ENCODE measurements at places on chromosomes 5 and 9. TPM values are rescaled to one million over a fixed set of nuclear protein-coding genes. Genes with fewer than 3 reads are reported as not detected.
A peak's percentile ranks its signal among the peaks of the same experiment; 100 is the strongest.

GRCh38 chr5:84585218-84585617, 200.5 kb upstream of the EDIL3 start:
- no peak for DNase-seq
- no peak overlapping the region for H3K4me3 ChIP-seq
- H3K36me3 ChIP-seq, result no peaks in the 10 kb centered on the region
- H3K27me3 ChIP-seq, result no peaks in the 10 kb centered on the region
- no peak overlapping the region for H3K27ac ChIP-seq

GRCh38 chr5:73442996-73443627, 5.5 kb downstream of the FOXD1 start:
- peaks cover 3% of the 10 kb centered on the region for H3K4me1 ChIP-seq
- H3K36me3 ChIP-seq, result no peaks in the 10 kb centered on the region
- peaks cover 90% of the 10 kb centered on the region for H3K27me3 ChIP-seq
- no peak for DNase-seq
- no peak overlapping the region for H3K27ac ChIP-seq

Gene DIRAS2
- total RNA-seq, result 0.14 TPM

GRCh38 chr9:130150779-130151382, 21.3 kb upstream of the NCS1 start:
- peaks cover 14% of the 10 kb centered on the region for H3K4me1 ChIP-seq
- no peak for DNase-seq
- no peak overlapping the region for H3K4me3 ChIP-seq
- H3K27me3 ChIP-seq, result no peaks in the 10 kb centered on the region
- peak overlapping the region; percentile 98 for H3K27ac ChIP-seq

- peaks cover 25% of the 10 kb centered on the region for H3K4me1 ChIP-seq
- H3K27ac ChIP-seq, result no peak overlapping the region
- DNase-seq, result no peak
- no peaks in the 10 kb centered on the region for H3K27me3 ChIP-seq
- H3K36me3 ChIP-seq, result no peaks in the 10 kb centered on the region
These were observed 61.2 kb downstream of the MRPS30 start for GRCh38 chr5:44869928-44870327.

GRCh38 chr5:95441636-95442035, 50.5 kb downstream of the FAM81B start:
- no peak overlapping the region for H3K27ac ChIP-seq
- H3K36me3 ChIP-seq, result no peaks in the 10 kb centered on the region
- H3K4me3 ChIP-seq, result no peak overlapping the region
- peaks cover 3% of the 10 kb centered on the region for H3K4me1 ChIP-seq
- no peak for DNase-seq

Gene RASGEF1C
- 0.36 TPM for total RNA-seq

DNA sequence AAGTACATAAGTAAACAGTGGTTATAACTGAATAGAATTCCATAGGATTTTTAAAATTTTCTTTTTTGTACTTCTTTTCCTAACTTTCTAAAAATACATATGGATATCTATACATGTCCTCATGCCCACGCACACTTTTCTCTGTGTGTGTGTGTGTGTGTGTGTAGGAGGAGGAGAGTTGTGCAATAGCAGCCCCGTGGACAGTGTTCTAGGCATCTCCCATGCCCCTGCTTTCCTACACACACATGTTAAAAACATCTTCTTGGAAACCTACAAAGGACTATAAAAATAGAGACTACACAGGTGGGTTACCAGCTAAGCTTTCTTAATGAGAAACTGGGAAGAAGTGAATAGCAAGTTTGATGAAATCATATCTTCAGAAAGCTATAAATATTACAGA, 19.8 kb upstream of the HEXB start:
- no peak for DNase-seq
- H3K36me3 ChIP-seq, result no peaks in the 10 kb centered on the region
- H3K27ac ChIP-seq, result peak overlapping the region; percentile 18
- H3K4me1 ChIP-seq, result peaks cover 17% of the 10 kb centered on the region

Gene PCDH12
- total RNA-seq, result 0.18 TPM

GRCh38 chr9:112059966-112060320, 115.2 kb downstream of the SUSD1 start:
- H3K4me3 ChIP-seq, result no peak overlapping the region
- peak overlapping the region; percentile 9 for H3K27ac ChIP-seq
- no peak for DNase-seq
- peaks cover 9% of the 10 kb centered on the region for H3K4me1 ChIP-seq

GRCh38 chr5:90874066-90874465, 315.5 kb downstream of the ADGRV1 start:
- H3K4me1 ChIP-seq, result peaks cover 23% of the 10 kb centered on the region
- DNase-seq, result no peak

DNA sequence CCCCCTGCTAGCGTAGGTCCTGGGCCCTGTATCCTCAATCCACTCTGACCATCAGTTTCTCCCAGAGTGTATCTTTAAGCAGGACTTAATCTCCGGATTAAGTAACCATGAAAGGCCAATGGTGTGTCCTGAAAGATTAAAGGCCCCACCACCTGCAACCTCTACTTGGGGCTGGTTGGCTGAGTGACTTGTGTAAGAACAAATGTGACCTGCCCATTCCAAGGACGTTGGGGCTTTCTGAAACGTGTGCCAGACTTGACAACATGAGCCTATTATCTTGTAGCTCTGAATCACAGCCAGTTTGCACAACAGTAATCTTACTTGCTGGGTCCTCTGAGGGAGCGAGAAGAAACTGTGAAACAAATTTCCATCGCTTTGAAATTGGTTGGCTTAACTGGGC, 3.1 kb upstream of the PRELID2 start:
- no peak overlapping the region for H3K4me3 ChIP-seq
- H3K27ac ChIP-seq, result no peak overlapping the region
- peaks cover 17% of the 10 kb centered on the region for H3K4me1 ChIP-seq
- no peaks in the 10 kb centered on the region for H3K36me3 ChIP-seq

- no peak overlapping the region for H3K27ac ChIP-seq
- H3K4me3 ChIP-seq, result no peak overlapping the region
- no peak for DNase-seq
- no peaks in the 10 kb centered on the region for H3K27me3 ChIP-seq
- H3K36me3 ChIP-seq, result no peaks in the 10 kb centered on the region
- H3K4me1 ChIP-seq, result peaks cover 17% of the 10 kb centered on the region
These were observed 109.3 kb upstream of the HAND1 start for GRCh38 chr5:154587123-154588026.

Gene GCNT4
- total RNA-seq, result 1.8 TPM

DNA sequence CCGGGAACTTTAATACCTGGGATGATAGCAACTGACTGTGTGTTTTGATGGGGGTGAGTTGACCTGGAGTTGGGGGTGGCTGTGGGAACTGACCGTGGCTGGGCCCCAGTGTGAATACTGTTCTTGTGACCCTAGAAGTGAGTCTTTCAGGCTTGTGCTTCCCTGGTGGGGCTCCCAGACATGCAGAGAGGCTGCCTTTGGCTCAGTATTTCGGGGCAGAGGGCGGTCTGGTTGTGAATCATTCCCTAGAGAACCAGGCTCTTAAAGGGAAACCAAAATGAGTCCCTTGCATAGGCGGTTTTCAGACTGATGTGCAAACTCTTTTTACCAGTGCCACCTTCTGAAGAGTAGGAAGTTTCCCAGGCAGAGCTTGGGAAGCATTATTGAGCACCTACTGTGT, 132.1 kb downstream of the MACROH2A1 start:
- no peak for DNase-seq
- H3K27me3 ChIP-seq, result no peaks in the 10 kb centered on the region
- peak overlapping the region; percentile 94 for H3K27ac ChIP-seq

DNA sequence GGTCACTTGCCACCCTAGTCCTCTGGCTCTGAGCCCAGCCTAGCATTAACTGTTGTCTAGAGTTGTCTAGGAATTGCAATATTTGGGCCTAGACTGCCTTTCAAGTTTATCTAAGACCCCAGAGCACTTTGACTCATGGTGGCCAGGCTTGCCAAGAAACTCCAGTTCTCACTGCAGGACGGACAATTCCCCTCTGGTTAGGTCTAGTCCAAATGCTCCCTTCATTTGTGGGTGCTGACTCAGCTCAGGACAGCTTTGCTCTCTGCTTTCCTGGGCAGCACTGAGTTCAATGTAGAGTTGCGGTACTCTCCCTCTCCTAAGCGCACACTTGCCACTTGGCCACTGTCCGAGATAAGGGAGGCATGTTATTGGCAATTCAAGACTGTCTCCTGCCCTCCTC, 619.4 kb downstream of the TLE1 start:
- H3K4me3 ChIP-seq, result no peak overlapping the region
- no peak for DNase-seq
- peaks cover 13% of the 10 kb centered on the region for H3K4me1 ChIP-seq
- H3K36me3 ChIP-seq, result peaks cover 3% of the 10 kb centered on the region

Gene IRX1
- total RNA-seq, result 71.5 TPM

GRCh38 chr5:72817671-72818266, 1.3 kb downstream of the TNPO1 start:
- H3K4me1 ChIP-seq, result peaks cover 27% of the 10 kb centered on the region
- peaks cover 4% of the 10 kb centered on the region for H3K36me3 ChIP-seq
- peak overlapping the region; percentile 96 for H3K27ac ChIP-seq
- no peak for DNase-seq
- H3K27me3 ChIP-seq, result no peaks in the 10 kb centered on the region

GRCh38 chr9:34573599-34574325, 15.8 kb downstream of the CNTFR start:
- no peak for DNase-seq
- no peaks in the 10 kb centered on the region for H3K36me3 ChIP-seq
- H3K4me1 ChIP-seq, result peaks cover 46% of the 10 kb centered on the region
- H3K4me3 ChIP-seq, result no peak overlapping the region

DNA sequence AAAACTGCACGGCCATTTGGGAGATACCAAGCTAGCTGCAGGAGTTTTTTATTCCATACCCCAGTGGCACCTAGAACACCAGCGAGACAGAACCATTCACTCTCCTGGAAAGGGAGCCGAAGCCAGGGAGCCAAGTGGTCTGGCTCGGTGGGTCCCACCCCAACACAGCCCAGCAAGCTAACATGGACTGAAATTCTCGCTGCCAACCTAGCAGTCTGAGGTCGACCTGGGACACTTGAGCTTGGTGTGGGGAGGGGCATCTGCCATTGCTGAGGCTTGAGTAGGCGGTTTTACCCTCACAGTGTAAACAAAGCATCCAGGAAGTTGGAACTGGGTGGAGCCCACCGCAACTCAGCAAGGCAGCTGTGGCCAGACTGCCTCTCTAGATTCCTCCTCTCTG, 108.9 kb upstream of the CHD1 start:
- no peaks in the 10 kb centered on the region for H3K36me3 ChIP-seq
- H3K27me3 ChIP-seq, result no peaks in the 10 kb centered on the region
- H3K4me1 ChIP-seq, result peaks cover 12% of the 10 kb centered on the region
- no peak overlapping the region for H3K27ac ChIP-seq

Gene FSTL4
- 11.5 TPM for total RNA-seq

GRCh38 chr9:37592108-37592951, at the start of gene TOMM5:
Gene TOMM5, minus strand, starts transcription at chr9:37592597. Its CDS starts 65 bp downstream, at chr9:37592532.
- peaks cover 20% of the 10 kb centered on the region for H3K4me1 ChIP-seq
- peaks cover 8% of the 10 kb centered on the region for H3K36me3 ChIP-seq
- peak within 1 kb of the TSS; percentile 98 for H3K27ac ChIP-seq
- DNase-seq, result peak; percentile 71
- H3K27me3 ChIP-seq, result peaks cover 20% of the 10 kb centered on the region

Gene GPR151
- not detected for total RNA-seq

DNA sequence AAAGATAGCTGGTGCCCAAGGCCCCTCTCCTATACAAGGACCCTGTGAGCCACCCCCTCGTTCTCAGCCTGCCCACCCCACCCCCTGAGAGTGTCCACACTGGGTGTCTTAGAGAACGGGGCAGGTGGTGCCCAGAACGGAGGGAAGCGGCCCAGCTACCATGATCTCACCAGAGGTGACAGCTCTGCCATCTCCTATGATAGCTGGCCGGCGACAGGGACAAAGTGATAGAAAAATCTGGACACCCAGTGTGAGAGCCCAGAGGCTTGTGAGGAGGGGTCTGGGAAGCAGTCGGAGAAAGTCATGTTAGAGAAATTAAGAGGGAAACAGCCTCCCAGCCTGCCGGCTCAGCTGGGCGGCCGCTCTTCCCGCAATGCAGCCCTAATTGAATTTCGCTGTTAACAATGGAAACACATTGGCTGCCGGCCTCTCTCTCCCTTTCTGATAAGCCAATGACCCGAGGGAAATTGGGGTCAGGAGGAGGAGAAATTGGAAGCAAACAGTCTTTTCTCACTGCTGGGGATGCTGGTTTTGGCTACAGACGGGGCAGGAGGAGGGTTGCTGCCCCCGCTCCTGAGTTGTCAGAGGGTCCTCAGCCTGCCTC, 32.3 kb downstream of the HK3 start:
- no peak overlapping the region for H3K27ac ChIP-seq
- peaks cover 56% of the 10 kb centered on the region for H3K27me3 ChIP-seq
- no peak for DNase-seq
- H3K36me3 ChIP-seq, result no peaks in the 10 kb centered on the region
- H3K4me3 ChIP-seq, result no peak overlapping the region

DNA sequence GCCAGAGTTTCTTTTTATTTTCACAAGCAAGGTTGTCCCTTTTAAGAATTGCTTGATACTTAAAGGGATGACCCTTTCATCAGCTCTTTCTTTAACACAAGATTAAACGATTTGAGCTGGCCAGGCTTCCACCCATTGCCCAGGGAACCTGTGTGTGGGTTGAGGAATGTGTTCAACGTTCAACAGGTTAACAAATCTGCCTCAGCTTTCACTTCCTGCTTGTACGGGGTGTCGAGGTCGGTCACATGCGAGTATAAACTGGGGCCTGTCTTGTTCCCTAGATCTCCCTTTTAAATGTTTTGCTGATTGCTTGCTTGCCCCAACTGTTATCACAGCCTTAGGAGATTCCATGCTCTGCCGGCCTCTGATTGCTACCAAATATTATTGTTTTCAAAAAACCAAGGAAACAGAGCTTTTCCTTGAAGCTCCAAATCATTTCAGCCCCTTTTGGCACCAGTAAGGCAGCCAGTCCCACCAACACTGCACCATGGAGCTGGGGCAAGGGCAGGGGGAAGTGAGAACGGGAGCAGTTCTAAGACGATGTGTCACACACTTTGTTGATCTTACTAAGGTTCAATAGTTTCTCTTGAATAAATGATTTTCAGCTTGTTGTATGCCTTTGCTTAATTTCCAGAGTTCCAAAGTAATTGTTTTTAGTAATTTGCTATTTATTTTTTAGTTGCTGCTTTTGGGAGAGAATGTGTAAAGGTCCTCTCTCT, 10.7 kb upstream of the CLK4 start:
- H3K27me3 ChIP-seq, result no peaks in the 10 kb centered on the region
- H3K4me1 ChIP-seq, result peaks cover 26% of the 10 kb centered on the region
- H3K27ac ChIP-seq, result no peak overlapping the region
- H3K36me3 ChIP-seq, result peaks cover 2% of the 10 kb centered on the region
- no peak for DNase-seq

DNA sequence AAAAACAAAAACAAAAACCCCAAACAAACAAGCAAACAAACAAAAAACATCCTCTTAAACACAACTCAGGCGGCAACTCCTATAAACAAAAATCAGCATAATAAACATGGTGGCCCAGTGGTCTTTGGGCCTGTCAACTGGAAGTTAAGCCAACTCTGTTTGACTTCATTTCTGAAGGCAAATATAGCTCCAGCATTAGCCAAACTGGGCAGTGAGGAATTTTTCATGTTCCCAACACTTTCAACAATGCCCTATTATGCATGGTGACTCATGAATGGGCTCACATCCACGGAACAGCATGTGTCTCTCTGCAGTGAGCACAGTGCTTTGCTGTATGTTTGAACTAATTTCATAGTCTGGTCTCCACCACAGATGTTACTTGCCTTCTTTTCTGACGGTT, 143.9 kb upstream of the STC2 start:
- H3K36me3 ChIP-seq, result no peaks in the 10 kb centered on the region
- DNase-seq, result no peak
- no peaks in the 10 kb centered on the region for H3K4me1 ChIP-seq
- no peak overlapping the region for H3K27ac ChIP-seq
- H3K27me3 ChIP-seq, result peaks cover 29% of the 10 kb centered on the region

- peaks cover 38% of the 10 kb centered on the region for H3K4me1 ChIP-seq
- no peak for DNase-seq
- no peaks in the 10 kb centered on the region for H3K36me3 ChIP-seq
- no peak overlapping the region for H3K4me3 ChIP-seq
- no peaks in the 10 kb centered on the region for H3K27me3 ChIP-seq
These were observed 5.0 kb downstream of the SMAD5 start for GRCh38 chr5:136137497-136138220.

All from mesothelial cell of epicardium (in vitro differentiated cells).